Choroid plexus epithelial cell (primary cell): ENCODE measurements at places on chromosomes 11 and 22.

- no peak for DNase-seq
Observed at GRCh38 chr11:85791409-85791990, 19.4 kb downstream of the SYTL2 start.

DNA sequence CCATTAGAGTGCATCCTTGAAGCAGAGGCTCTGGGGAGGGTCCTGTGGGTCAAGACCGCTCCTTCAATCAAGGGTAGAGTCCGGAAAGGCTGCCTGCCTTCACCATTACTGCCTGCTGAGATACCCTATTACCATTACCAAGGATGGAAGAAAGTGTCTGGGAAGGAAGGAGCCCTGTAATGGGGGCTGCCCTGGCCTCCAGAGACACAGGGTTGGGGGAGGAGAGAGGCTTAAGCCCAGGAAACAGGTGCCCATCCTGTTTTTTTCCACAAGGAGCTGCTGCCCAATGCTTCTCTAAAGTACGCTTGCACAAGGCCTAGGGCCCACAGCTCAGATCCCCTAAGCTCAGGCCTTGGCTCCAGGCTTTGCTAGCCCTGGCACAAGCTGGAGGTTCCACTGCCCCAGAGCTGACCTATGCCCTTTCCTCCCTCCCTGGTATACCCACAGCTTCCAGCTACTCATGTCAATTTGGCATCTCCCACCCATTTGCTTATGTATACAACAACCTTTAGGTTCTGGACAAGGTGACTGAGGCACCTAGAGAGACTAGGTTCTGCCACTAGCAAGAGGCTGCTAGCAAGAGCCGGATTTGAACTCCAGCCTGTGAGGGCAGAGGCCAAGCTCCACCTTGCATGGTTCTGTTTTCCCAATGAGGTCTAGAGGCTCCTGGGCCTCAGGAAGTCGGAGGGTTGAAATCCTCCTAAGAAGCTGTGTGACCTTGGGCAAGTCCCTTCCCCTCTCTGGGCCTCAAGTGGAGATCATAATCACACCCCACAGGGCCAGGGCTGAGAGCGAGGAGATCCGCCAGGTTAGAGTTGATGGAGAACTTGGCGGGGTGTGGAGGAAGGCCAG, 1.5 kb upstream of the PLCB3 start:
- no peak for DNase-seq

- DNase-seq: no peak
Observed at GRCh38 chr22:45612940-45613339, 58.7 kb upstream of the ATXN10 start.

DNA sequence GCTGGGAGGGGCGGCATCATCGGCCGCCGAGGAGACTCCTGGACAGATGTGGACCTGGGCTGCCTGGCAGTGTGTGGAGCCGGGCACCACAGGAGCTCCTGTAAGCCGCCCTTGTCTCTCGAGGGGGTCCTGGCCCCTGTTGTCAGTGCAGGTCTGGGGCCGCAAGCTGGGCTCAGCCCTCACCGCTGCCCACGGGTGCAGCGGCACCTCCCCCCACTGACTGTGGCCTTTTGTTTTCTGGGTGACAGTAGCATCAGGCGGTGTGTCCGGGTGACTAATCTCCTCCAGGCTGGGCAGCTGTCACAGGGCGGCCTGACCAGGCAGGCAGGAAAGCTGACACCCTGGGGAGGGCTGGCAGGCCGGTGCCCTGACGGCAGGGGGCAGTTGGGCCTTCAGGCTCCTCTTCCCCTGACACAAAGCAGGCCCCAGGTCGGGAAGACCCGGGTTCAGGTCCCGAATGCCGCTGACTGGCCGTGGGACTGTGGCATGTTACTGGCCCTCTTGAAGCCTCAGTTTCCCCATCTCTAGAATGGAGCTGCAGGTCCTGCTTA, 16.3 kb downstream of the DGKZ start:
- no peak for DNase-seq

DNA sequence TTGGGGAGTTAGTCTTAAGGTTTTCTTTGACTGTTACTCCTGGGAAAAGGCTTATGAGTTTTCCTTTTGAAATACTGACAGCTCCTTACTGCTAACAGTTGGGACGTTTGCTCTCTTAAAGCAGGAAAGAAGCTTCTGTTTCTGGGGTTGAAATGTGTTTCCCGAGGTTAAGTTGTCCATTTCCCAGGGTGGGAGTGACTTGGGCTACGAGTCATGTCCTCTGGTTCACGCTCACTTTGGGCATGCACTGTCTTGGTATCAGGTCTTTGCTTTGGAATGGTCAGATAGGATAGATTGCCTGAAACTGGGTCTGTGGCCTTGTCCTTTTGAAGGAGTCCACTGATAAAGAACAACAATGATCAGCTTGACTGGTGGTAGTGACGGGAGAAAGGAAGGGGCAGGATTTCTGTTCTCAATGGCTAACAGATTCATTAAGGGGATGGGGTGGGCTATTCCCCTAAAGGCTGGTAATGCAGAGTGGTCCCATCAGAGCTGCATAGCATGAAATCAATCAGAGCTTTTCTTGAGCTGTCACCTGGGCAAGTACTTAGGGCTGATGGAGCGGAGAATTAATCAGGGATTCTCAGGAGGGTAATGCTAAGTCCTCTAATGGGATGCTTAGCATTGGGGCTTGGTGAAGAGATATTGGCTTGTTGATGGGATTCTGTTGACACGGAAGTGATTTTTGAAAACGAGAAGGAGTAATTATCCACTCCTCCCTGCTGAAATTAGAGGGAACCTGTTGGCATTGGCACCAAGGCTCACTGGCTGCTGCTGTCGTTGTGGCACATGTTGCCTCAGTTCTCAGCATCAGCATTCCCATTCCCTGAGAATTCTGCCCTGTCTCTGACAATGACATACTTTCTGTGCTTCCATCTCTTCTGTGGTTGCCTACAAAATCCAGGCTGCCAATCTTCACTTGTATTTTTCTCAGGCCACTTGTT, 81.6 kb downstream of the TEAD1 start:
- no peak for DNase-seq

GRCh38 chr22:26648011-26648497, 9.3 kb upstream of the MIAT start:
- no peak for DNase-seq

GRCh38 chr11:19777377-19778102, 64.9 kb downstream of the NAV2 start:
- DNase-seq: peak; percentile 71

GRCh38 chr22:33081686-33082590, 23.8 kb upstream of the SYN3 start:
- DNase-seq: no peak

DNA sequence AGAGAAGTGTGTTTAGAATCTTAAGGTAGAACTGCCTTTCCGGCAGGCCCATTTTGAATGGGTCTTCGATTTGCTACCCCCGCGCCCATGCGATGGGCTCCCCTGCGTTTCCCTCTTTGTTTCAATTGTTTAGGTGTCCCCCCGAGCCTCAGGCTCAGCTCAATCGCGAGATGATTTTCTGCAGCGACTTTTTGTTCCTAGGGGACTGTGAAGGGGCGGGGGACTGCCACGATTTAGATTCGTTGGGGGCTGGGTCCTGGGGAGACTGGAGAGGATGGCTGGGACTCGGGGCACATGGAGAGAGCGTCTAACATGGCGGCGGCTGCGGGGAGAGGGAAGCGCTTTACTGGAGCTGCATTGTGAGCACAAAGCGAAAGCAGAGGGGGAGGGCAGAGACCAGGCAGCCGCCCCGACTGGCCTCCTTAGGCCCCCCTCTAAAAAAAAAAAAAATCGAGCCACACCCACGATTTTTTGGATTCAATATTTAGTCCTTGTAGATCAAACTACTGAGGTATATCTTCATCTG, 1.7 kb downstream of the CAPRIN1 start:
- peak; percentile 77 for DNase-seq

GRCh38 chr11:58055806-58056401, 25.2 kb downstream of the OR6Q1 start:
- DNase-seq: no peak

GRCh38 chr11:95187723-95188122, 43.3 kb downstream of the SESN3 start:
- no peak for DNase-seq

DNA sequence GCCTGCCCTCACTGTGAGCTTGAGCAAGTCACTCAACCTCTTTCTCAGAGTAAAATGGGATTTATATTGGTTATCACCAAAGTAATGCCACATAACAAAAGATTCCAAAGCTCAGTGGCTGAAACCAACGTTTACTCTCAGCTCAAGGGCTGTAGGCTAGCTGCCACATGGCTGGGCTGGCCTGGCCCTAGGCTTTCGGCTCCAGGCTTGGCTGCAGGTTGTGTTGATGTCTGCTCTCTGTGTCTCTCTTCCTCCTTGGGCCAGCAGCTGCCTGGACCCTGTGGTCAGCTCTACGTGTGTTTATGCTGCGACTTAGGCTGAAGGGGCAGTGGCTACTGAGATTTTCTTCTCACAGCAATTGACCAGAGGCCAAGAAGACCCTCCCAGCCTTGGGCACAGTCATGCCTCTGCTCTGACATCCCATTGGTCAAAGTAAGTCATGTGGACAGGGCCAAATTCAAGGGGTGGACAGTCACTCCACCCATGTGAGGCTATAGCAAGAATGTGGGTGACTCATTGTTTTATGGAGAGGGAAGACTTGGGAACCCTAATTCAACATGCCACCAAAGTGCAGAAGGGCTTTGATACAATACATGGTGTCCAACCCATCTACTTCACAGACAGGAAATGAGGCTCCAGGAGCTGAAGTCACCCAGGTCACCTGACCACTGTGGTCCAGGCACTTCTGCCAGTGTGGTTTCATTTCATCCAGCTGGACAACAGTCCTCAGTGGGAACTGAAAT, 90.6 kb downstream of the TSPAN18 start:
- DNase-seq: no peak

DNA sequence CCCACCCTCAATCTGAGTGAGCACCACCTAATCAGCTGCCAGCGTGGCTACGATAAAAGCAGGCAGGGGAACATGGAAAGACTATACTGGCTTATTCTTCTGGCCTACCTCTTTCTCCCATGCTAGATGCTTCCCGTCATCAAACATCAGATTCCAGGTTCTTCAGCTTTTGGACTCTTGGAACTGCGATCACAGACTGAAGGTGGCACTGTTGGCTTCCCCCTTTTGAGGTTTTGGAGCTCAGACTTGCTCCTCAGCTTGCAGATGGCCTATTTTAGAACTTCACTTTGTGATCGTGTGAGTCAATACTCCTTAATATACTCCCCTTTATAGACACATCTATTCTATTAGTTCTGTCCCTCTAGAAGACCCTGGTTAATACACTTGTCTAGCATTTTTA, 543.7 kb upstream of the RAG2 start:
- no peak for DNase-seq

- DNase-seq: no peak
Observed at GRCh38 chr11:16058671-16059070, 297.7 kb downstream of the SOX6 start.

GRCh38 chr11:16793009-16793408, 54.6 kb downstream of the C11orf58 start:
- no peak for DNase-seq

- peak; percentile 24 for DNase-seq
Observed at GRCh38 chr22:42673898-42674401, 24.8 kb upstream of the CYB5R3 start.

- DNase-seq: no peak
Observed at GRCh38 chr11:8168485-8169257, at the start of gene RIC3. RIC3 (minus strand) TSS chr11:8169025; CDS start chr11:8168989, 36 bp downstream.

GRCh38 chr11:102810950-102811660, 13.1 kb upstream of the MMP1 start:
- peak; percentile 61 for DNase-seq

DNA sequence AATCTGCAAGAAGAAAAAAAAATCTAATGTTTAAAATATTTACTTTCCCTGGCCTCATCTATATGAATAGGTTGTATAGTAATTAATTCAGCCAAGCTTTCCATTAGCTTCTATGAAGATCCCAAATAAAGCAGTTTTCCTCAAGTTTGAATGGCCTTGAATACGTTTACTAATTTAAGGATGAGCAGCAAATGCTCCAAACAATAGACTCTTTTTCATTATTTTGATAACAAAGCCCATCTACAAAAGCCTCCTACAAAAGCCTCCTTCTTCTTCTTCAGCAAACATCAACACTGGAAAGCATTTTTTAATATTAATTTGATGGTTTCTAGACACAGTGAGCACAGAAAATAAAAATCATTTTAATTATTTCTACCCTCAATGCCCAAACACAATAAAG, 1130.3 kb upstream of the CNTN5 start:
- DNase-seq: no peak

DNA sequence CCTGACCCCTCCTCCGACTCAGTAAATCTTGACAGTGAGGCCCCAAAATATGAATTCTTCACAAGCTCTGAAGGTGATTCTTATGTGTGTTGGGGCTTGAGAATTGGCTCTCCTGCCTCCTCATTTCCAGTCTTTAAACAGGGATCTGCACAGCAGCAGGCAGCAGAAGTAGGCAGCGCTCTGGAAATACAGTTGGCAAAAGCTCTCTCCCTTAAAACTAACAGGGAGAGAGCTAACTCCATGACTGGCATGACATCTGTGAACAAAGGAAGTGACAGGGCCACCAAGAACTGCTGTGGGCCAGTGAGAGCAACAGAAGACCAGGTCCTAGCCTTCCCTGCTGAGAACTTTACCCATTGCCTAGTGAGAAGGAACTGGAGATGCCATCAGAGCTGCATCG, 70.1 kb downstream of the PANX1 start:
- no peak for DNase-seq

GRCh38 chr22:48475661-48476345, 1351.9 kb downstream of the BRD1 start:
- DNase-seq: no peak

- no peak for DNase-seq
Observed at GRCh38 chr22:16774911-16775500, 50.2 kb downstream of the XKR3 start.

DNA sequence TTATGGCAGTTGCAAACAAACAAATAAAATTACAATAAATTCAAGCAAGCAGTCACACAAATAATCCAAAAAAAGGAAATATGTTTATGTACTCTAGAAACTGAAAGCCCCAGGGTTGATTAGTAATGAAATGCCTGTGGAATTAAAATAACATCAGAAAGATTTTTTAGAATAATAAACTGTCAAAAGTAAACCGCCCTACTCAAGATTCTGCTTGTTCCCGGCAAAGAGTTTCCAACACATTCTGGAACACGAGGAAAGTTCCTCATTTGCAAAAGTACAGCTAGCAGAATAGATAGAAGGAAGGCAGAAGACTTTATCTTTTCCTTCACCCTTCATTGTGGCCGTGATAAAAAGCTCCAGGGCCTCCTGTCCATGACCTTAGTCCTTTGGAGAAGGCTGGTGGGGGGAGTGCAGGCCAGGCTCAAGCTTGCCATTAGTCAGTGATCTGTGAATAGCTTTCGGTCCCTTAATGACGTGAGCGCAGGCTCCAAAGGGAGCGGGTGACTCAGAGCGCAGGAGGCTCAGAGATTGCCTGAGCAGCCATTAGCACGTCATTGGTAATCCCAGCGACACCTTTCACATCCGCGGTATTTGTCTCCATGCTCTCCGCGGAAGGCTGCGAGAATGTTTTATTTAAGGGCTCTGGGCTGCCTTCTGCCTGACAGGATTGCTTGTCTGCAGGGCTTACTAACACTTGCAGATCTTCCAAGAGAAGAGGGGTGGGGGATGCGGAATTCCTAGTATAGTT, 458.3 kb downstream of the METTL15 start:
- DNase-seq: peak; percentile 95

GRCh38 chr11:116217441-116217840, 555.3 kb downstream of the BUD13 start:
- DNase-seq: no peak
